ENCODE measurements at places on chromosomes 4 and X.

DNA sequence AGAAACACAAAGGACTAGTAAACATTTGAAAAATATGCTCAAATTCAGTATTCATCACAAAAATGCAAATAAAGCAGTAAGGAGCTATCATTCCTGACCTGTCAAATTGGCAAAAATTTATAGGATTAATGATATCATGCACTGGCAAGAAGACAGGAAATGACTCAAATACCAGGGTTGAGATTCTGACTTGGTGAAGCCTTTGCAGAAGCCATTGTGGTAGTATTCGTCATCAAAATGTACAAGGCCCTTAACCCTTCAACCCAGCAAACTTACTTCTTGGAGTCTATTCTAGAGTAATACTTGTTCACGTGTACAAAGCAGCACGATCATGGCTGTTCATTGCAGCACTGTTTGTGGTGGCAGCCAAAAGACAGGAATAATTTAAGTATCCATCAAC lies 132.4 kb downstream of the ENOX2 start:
- DNase-seq, result no peak

- DNase-seq, result no peak
Measured at GRCh38 chr4:56828784-56829535, 7.5 kb upstream of the SPINK2 start.

DNA sequence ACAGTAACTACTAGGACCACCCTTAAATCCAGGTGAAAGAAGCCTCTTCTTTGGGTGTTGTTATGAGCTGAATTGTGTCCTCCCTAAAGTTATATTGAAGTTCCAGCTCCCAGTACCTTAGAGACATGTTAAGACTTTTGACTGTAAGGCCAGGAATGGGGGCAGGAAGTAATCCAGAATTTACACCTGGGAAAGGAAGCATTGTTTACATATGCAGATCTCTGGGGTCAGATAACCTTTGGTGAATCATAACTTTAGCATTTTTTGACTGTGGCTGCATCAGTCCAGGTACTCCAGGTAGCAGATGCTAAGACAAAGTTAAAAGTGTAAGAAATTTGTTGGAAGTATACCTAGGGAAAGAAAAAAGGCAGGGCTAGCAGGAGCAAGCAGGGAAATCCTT lies 104.9 kb upstream of the CENPE start:
- no peak for DNase-seq

GRCh38 chr4:83657336-83657735 lies 121.4 kb downstream of the GPAT3 start:
- DNase-seq, result no peak

DNA sequence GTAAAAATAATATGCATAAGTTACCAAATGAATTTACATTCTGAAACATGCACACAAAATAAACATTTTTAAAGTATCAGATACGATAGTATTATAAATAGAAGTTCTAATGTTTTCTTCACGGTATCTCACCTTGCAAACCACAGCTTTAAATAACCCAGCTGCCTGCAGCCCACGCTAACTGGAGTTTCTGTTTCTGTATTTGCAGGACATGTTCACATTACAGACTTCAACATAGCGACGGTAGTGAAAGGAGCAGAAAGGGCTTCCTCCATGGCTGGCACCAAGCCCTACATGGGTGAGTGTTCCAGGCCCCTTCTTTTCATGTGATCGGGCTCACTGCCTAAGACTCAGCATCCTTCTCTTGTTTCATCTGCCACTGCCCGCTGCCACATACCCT lies 291.7 kb downstream of the EVC2 start:
- DNase-seq, result no peak

GRCh38 chrX:120769576-120770341 lies 105.9 kb downstream of the CT47B1 start:
- no peak for DNase-seq

DNA sequence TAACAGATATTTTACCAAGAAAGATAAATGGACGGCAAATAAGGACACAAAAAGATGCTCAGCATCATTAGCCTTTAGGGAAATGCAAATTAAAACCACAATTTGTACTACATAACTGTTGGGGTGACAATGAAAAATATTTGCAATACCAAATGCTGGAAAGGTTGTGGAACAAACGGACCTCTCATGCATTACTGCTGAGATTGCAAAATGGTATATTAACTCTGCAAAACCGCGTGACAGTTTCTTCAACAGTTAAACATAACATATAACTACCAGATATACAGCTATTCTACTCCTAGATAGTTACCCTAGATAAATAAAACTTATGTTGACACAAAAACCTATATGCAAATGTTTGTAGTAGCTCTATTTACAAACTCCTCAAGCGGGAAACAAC lies 6.3 kb upstream of the OTC start:
- DNase-seq, result no peak

Measured in stimulated activated CD4-positive, alpha-beta T cell treated with anti-CD3 and anti-CD28 coated beads, Interleukin-2, amount 100 ng/mL, for 24 hours (primary cell).